T-helper 17 cell (primary cell): ENCODE measurements at places on chromosomes 1 and 21.

DNA sequence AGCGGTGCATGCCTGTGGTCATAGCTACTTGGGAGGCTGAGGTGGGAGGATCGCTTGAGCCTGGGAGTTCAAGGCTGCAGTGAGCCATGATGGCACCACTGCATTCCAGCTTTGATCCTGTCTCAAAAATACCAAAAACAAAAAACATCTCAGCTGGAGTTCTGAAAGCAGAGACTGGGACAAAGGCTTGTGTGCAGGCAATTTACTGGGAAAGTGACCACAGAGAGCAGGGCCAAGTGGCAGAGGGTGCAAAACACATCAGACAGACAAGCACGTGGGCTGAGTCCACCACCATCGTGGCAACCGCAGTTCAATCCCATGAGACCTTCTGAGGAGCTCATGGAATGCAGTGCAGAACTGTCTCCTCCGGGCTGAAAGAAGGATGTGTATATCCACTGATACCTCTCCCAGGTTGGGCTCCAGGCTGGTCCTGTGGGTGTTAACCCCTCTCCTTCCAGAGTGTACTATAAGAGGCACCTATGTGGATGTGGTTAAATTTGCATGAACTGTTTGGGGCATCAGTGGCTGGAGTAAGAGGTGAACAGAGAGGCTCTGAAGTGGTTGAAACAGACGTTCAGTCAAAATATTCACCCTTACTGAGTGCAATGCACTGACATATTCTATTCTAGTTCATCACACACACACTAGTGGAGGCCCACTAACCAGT, 10.8 kb downstream of the PIGP start:
- no peak for DNase-seq

- DNase-seq: no peak
Measured at GRCh38 chr1:238099871-238100270, 209.1 kb upstream of the ZP4 start.

- no peak for DNase-seq
Measured at GRCh38 chr1:185351734-185352466, 34.9 kb upstream of the IVNS1ABP start.

GRCh38 chr1:232813760-232814159, 8.5 kb downstream of the MAP10 start:
- DNase-seq: no peak

GRCh38 chr1:146001709-146002108, 5.3 kb upstream of the TXNIP start:
- DNase-seq: no peak

- no peak for DNase-seq
Measured at GRCh38 chr1:56436296-56436695, 143.1 kb downstream of the PLPP3 start.

DNA sequence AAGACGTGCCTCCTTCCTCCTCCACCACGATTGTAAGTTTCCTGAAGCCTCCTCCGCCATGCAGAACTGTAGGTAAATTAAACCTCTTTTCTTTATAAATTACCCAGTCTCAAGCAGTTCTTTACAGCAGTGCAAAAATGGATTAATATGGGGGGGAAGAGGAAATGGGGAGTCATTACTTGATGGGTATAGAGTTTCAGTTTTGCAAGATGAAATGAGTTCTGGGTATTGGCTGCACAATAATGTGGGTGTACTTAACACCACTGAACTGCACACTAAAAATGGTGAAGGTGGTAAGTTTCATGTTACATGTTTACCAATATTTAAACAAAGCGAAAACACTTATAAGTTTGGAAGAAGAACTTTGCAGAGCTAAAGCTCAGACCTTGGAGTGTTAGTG, 24.3 kb upstream of the DISP1 start:
- DNase-seq: no peak

DNA sequence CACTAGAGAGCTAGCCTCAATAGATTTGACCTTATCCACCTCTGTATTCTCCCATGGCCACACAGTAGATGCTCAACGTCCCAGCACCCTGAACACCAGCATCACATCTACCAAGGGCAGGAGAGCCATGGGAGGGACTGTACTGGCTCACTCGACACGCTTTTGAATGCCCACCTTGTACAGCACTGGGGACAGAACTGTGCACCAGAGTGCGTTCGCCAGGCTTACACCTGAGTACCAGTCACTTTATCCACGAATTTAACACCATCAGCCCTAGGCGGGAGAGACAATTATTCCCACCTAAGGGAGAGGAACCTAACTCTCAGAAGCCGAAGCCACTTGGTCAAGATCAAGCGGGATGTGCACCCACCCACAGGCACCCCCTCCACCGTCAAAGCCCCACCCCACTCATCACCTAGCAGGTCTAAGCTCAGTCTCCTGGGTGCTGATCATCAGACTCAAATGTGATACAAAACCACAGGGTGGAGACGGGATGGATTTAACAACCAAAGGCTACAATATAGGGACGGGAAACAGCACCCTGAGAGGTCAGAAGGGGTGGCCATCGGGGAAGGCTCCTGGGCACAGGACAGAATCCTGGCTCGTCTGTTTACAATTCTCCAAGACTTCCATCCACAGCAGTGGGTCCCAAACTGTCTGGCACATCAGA, 110.5 kb downstream of the GLIS1 start:
- DNase-seq: no peak

DNA sequence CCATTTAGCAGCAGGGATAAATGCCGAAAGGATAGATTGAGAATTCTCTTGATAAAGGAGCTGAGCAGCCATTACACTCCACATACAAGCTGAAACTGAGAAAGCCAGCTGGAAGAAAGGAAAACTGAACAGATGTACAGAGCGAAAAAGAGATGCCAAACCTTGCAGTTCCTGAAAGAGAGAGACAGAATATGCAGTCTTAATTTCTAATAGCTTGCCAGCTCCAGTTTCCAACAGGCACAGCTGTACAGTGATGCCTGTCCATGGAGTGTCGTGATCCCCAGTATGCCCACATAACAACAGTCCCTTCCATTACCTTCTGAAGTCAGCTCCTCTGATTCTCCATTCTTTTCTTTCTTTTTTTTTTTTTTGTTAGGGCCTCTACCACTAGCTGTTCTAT, 22.7 kb downstream of the ABL2 start:
- no peak for DNase-seq

DNA sequence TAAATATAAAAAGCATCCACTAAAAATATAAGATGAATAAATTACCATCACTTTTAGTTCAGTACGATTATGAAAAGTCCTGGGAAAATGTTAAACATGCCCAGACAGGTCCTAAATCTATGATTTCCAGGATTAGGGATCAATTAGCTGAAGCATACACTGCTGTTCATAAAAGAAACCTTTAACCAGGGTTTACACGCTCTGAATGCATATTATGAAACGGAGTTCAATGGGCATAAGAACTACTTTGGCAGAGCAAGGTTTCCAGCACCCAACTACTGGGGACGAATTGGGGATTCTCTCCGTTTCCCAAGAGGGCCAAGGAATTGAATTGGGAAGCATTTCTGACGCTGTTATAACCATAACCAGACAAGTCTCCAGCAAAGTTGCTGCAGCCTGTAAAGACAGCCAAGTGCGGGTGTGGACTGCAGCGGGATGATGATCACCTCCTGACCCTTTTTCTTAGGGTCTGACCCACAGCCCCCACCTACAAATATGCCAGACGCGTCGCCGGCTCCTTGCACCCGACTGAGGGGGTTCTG, 1.6 kb downstream of the SLC30A1 start:
- no peak for DNase-seq

- no peak for DNase-seq
Measured at GRCh38 chr1:206470692-206471414, 577 bp downstream of the IKBKE start.

DNA sequence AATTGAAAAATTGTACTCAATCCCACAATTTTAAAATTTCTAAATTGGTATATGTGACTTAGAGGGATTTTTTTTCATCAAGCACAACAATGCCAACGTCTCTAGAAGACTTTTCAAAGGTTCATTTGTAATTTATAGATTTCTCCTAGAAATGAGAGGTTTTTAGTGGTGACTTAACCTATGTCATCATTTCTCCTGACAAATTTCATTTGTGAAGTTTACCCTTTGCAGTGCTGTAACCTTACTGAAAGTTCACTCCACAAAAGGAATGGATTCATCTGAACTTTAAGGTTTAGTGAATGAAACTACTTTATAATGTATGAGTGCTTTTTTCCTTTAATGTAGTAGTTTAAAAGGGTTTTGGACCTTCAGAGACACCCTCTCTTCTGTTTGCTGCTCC, 16.1 kb downstream of the RBM15 start:
- DNase-seq: no peak

DNA sequence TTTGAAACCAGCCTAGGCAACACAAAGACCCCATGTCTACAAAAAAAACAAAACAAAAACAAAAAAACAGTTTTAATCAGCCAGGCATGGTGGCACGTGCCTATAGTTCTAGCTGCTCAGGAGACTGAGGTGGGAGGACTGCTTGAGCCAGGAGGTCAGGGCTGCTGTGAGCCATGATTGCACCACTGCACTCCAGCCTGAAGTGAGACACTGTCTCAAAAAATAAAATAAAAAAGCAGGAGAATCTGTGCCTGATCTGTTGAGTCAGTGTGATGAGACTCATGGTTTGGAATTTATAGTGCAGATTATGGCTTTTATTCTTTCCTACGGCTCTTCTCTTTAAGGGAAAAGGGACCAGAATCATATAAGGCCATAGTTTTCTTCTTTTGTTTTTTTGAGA, 16.5 kb downstream of the TRIT1 start:
- DNase-seq: no peak

- DNase-seq: no peak
Measured at GRCh38 chr1:191152776-191153175, 675.1 kb upstream of the BRINP3 start.

GRCh38 chr1:240619906-240620621, 8.1 kb upstream of the GREM2 start:
- no peak for DNase-seq

GRCh38 chr21:43365611-43366426, 61.1 kb downstream of the SIK1 start:
- no peak for DNase-seq

DNA sequence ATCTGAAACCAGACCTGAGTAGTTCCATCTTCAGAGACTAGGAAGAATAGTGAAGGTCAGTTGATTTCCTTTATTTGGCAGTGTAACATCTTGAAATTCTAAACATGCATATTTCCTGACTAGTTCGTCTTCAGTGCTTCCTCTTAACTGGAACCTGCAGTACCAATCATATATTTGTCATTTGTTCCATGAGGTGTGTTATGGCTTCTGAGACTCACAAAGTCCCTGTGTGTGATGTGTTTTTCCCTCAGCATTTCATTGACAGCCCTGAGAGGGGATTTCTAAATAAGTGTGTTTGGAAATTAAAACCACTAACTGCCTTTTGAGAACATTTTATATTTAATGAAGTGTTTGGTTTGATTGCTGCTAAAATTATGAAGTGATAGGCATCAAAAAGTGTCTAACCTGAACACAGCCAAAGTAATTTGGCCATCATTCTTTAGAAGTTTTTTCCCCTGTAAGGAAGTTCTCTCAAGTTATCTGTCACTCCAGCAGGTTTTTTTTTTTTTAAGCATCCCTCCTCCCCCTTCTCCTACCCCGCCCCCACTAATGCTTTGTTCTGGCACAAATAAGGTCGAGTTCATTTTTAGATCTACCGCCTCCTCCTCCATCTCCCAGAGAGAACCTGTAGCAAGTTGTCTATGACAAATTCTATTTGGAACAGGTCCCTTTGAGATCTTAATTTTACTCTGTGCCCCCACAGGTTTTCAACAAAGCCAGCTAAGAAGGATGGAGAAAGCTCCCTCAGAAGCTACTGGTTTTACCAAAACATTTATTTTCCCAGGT, 61.4 kb downstream of the TMEM200B start:
- no peak for DNase-seq

DNA sequence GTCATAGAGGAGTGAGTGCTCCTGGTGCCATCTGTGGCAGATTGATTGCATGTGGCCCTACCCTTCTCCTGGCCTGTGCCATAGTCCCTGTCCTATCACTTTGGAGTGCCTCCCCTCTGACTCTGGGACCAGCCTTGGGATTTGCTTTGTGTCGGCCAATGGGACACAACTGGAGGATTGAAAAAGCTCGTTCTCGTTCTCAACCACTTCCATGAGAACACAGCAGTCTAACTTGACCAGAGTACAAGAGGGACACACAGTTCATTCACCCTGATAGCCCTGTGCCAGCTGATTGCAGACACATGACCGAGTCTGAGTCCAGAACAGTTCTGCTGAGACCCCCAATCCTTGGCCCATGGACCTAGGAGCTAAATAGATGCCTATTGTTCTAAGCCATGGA, 47.8 kb downstream of the C1orf198 start:
- DNase-seq: no peak

DNA sequence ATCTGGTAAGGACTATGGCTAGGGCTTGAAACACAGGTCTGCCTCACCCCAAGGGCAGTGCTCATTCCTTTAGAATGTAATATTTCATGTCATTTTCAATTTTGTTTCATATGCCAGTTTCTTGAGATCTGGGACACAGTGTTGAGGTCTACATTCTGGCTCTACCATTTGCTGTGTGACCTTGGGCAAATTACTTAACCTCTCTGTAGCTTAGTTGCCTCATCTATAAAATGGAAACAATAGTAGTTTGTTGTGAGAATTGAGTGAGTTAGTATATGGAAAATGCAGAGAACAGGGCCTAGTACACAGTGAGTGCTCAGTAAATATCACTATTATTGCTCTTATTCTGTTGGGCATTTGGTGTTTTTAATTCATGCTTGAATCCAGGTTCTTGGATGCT, 84.4 kb downstream of the WDR3 start:
- no peak for DNase-seq

- DNase-seq: no peak
Measured at GRCh38 chr1:31762323-31762722, 1.8 kb downstream of the ADGRB2 start.

DNA sequence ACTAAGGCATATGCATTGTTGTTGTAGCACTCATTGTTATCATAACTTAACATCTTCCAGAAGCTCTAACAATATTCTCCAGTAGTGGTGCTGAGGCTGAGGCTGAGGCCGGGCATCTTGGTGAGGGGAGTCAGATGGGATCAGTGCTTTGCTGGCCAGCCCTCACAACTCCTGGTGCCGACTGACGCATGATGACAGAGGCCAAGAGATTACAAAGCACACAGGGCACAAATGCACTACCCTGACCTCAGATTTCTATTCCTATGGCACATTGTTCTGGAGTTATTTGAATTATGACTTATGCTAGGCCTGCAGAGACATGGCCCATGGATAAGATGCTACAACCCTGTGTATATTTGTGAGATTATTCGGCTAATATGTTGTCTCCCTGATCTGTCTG, 8.3 kb upstream of the IGSF5 start:
- no peak for DNase-seq

DNA sequence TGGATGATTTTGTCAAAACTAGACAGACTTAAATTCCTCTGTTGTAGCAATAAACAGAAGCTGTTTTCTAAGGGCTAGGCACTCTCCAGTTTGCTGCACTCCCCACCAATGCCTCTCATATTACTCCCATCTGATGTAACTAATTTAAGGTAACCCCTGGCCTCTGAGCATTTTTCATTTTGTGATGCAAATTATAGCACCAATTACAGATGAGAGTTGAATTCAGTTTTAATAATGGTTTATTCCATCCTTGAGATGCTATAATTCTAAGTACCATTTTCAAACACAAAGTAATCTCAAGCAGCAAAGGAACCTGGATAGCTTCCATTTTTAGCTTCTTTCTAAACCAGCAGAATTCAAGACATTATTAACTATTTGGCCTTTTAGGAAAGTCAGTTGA, 280.4 kb upstream of the DAB1 start:
- DNase-seq: no peak
